ENCODE measurements at places on chromosomes 3 and 15.
A peak's percentile ranks its signal among the peaks of the same experiment; 100 is the strongest.

DNA sequence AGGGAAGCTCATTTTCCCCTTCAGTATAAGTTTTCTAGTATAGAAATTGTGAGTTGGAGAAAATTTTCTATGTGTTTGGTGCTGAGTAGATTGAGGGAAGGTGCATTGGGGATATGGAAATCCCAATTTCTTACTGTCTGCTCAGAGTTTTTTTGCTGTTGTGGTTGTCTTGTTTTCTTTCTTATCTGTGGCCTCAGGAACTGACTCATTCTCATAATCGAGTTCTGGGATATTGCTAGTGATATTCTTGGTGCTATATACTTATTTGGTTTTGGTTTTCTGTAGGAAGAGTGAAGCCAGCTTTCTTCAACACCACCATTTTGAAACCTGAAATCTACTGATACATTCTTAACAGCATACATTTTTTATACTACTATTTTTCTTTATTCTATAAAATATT, 869.2 kb downstream of the DIPK2A start:
- no peak for DNase-seq

DNA sequence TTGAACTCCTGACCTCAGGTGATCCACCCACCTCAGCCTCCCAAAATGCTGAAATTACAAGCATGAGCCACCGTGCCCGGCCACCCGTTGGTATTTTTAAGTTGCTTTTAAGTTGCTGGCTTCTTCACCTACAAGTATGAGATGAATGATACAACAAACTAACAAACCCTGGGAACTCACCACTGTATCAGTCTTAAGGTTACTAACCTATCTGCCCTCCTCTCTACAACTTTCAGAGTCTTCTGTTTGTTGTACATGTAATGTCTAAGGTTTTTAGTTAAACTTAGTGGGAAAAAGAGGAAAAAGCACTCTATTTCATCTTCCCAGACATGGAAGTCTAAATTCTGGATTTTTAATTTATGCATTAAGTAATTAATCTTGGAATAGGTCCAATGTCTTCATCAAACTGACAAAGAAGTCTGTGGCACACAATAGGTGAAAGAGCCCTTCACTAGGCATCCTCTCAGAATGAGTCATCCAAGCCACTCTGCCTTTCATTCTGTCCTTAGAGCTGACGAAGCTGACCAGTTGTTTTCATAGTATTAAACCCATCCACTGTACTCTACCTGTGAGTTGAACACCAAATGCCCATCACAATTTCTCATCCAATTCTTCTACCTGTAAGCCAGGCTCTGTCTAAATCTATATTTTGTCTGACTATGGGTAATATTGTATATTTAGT, 936.1 kb downstream of the TUSC7 start:
- no peak for DNase-seq

- no peak for DNase-seq
Observed at GRCh38 chr3:30156586-30157498, 449.6 kb upstream of the TGFBR2 start.

- DNase-seq = no peak
Observed at GRCh38 chr15:42502477-42502876, 7.0 kb downstream of the SNAP23 start.

- no peak for DNase-seq
Observed at GRCh38 chr3:76724706-76725105, 315.2 kb upstream of the ROBO2 start.

DNA sequence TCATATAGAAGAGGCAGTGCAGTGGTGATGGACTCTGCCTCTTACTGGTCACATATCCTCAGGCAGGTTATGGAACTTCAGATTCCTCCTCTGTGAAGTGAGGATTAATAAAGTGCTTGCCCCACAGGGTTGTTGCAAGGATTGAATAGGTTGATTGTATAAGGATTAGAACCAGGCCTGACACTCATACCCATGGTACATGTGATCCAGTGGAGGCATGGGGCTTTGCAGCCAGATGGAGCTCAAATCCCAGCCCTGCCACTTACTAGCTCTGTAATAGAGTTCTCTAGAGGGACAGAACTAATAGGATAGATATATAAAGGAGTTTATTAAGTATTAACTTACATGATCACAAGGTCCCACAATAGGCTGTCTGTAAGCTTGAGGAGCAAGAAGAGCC, 184.6 kb upstream of the EIF1B start:
- DNase-seq = no peak

DNA sequence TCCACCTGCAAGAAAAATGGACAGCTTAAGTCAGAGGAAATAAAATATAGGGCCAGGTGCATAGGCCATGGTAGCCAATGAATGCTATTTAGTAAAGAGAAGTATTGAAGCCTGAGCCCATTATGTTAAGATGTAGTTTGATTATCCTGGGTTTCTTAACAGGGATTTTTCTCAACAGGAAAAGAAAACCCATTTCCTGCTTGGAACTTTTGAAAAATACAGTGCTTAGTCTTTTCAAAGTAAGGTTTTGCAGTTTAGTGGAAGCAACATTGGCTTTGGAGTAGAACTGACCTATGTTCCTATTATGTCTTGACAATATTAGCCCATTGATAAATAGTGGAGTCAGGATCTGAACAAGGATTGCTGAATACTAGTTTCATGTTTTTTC, 259.5 kb upstream of the TGFBR2 start:
- no peak for DNase-seq

DNA sequence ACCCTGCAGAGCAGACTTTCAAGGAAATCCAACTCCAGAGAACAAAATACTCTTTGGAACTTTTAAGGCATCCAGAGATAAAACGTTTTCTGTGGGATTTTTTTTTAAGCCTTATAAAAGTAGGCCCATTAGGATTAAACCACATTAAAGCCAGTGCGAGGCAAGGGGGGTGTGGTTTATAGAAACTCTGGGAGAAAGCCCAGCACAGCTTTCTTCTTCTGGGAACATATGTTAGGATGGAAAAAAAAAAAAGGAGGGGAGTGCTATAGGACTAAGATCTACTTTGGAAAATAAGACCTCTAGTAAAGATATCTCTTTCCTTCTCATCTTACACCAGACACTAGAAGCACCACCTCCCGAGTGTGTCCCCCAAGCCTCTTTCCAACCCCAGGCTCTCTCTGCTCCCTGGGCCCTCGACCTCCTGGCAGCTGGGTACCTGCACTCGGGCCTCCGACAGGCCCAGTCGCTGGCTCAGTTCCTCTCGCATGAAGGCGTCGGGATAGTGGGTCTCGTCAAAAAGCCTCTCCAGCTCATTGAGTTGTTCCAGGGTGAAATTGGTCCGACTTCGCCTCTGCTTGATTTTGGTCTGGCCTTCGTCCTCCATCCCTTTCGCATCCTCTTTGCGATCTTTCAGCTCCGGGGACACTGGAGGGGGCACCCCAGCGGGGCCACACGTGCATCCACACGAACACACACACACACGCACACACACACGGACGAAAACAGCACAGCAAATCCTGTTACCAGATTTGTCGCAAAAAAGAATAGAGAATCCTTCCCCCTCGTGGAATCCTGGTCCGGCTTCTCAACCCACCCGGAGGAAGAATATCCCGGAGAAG, 3.8 kb downstream of the SHOX2 start:
- no peak for DNase-seq

DNA sequence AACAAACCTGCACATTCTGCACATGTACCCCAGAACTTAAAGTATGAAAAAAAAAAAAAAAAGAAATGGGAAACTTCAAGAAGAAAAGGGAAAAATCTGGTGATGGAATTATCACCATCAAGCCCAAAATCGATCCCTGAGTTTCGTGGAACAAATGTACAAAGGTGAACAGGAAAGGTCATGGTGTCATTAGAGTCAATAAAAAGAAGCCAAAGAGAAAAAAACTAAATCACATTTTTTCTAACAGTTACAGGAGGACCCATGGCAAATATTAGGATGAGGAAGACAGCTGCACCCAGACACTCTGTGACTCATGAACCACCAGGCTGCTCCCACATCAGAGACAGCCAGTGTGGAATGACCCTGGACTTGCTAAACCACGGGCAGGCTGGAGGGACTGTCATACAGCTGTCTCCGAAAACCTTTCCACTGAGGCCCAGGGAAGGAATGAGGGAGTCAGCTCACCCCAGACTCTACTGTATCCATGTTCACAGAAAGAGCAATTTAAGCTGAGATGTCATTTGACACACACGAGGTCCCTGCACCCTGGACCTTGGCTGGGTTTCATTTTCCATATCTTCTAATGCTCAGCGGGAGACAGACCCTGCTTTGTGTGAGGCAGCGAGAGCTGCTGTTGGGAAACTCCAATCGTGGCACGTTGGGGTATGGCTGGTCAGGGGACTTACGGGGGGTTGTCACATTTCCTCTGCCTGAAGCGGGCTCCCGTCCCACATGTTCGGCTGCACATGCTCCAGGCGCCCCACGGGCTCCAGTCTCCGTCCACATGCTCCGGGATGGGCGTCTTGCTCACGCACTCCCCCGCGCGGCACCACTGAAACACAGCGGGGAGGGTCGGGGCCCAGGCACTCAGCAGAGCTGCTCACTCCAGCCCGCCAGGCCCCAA, 210.2 kb downstream of the ADAMTS17 start:
- no peak for DNase-seq

GRCh38 chr3:151964743-151965142, 91.3 kb downstream of the SUCNR1 start:
- DNase-seq = no peak

DNA sequence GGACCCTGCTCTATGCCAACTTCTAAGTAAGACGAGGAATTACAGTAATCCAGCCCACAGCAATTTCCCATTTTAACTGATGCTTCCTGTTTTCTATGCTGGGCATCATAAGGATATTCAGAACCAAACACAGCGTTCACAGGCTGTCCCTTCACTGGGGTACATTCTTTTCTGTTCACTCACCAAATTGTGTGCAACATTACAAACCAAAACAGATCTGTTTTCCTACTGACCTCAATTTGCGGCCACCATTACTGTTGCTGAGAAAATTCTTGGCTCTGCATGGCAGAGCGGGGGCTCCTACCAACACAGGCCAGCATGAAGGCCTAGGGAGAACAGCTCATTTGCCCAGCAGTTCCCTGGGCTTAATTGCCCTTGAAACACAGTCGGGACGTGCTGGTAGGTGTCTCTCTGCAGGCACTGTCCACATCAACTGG, 76.5 kb downstream of the MYO1E start:
- no peak for DNase-seq

DNA sequence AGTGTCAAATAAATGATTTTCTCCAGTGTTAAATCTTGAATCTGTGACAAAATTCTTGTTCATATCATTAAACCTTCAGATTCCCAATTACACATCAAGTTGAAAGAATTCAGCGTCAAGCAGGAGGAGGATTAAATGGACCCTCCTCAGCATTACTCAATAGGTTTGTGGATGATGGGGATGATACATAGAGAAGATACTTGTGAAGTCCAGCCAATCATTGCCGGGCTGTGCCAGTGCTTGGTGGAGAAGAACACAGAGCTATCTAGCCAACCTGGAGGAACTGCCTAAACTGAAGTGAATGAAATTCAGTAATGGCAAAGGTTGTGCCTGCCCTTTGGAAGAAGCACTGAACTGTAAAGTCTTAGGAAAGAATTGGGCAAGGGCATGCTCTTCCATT, 47.0 kb upstream of the PRICKLE2 start:
- DNase-seq = no peak

DNA sequence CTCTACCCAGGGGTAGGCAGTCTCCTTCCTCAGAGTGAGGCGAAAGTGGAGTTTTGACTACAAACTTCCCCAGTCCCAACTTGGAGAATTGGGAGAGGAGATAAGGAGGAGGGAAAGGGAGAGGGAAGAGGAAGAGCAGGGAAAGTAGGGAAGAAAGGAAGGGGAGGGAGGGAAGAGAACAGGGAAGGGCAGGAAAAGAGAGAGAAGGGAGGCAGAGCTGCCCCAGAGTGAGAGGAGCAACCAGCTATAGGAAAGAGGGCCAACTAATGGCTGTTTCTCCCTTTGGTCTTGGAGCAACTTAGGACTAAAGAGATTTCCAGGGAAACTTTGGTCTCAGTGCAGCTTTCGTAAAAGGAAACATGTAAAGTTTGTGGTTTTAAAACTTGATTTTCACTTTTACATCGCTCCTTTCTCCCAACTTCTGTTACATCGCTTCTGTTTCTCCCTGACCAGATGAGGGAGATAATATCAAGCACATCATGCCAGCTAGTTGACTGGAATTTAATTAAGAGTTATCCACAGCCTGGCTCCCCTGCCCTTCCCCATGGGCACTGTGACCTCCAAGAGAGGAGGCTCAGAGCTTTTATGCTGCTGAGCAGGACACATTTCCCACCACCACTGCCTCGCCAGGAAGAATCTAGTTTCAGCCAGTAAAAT, 1.4 kb downstream of the CA12 start:
- no peak for DNase-seq

GRCh38 chr3:129616713-129617112, 10.2 kb upstream of the PLXND1 start:
- DNase-seq = no peak

DNA sequence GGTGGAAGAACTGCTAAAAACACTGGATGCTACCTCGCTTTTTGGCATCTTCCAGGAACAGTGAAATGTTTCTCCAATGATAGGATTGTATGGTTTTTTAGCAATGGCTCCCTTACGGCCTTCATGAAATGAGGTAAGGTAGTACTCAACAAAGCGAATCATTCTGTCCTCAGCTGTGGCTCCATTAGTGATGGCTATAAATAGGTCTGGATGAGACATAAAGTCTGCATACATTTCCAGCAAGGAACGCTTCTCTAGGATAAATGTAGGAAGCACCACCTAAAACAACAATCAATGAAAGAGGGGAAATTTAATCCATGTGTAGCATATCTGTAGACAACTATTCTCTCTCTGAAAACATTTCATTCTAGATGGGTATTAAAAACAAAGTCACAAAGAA, 32.4 kb upstream of the SNX4 start:
- no peak for DNase-seq

- DNase-seq = no peak
Observed at GRCh38 chr3:197874064-197874463, 75.9 kb upstream of the RPL35A start.

DNA sequence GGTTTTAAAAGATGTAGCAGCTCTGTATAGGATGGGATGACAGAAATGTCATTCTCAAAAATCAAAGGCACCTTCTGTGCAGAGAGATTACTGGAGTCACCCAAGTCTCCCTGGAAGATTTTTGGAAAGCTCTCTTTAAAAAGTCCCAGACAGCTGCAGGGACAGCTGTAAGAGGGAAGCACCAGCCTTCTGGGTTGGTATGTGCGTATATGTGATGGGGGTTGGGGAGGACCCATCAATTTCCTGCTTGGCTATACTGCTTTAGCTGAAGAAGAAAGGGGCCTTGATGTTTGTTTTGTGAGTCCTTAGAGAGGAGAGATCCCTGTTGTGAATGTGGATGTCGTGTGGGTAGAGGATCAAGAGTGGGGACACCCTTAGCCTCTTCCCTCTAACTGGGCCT, 5.4 kb upstream of the SEC11A start:
- peak; percentile 25 for DNase-seq
